ENCODE measurements at places on chromosomes 2 and 18.

DNA sequence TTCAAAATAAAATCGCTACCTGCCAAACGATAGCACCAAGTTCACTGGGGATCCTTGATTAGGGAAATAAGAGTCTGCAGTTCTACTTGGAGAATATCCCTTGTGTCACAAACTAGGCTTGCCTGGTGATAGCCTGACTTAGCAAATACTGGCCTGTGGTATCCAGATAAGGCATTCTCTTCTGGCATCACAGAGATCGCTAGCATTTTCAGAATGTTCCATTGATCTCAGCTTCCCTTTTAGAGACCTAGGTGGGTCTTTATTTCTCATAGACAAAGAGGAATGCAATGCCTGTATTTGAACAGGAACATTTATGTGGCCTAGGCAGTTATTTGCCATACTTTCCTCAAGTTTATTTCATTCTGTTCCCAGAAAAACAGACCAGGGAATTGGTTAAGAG is 349.1 kb downstream of the STK39 start:
- DNase-seq: no peak

GRCh38 chr2:152227969-152228592 is 52.5 kb upstream of the STAM2 start:
- DNase-seq: no peak

DNA sequence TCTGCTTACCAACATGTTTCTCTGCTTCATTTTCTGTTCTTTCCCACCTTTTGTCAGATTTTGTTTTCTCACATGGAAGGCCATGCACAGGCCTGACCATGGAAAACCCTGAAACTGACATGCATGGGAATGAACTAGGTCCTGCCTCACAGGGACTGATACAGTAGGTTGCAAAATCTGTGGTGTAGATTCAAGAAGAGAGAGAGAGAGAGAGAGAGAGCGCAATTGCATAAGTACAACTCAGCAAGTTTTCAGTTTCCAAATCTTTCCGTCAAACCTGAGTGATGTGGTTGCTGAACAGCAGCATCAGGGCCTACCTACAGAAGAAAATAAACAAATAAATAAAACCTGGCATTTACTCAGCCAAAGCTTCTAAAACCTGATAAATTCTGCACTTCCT is 87.5 kb upstream of the RNF152 start:
- DNase-seq: no peak

GRCh38 chr18:67730886-67731285 is 214.4 kb upstream of the DSEL start:
- DNase-seq: no peak

DNA sequence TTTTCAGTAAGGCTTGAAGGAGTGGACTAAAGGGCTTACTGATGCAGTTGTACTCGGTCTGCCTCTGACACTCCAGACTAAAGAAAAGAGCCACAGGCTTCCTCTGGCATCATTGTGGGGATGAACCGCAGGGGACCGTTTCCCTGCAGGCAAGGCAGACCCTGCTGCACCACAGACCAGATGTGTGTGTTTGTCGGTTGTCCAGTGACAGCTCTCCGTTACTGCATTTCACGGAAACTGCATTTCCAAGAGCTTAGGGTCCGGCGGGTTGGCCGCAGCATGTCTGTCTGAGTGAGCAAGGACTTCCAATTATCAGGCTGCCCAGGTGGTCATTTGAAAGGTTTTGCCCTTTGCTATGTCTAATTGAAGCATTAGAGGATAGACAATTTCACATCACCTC is 98.1 kb downstream of the FAM210A start:
- DNase-seq: no peak

DNA sequence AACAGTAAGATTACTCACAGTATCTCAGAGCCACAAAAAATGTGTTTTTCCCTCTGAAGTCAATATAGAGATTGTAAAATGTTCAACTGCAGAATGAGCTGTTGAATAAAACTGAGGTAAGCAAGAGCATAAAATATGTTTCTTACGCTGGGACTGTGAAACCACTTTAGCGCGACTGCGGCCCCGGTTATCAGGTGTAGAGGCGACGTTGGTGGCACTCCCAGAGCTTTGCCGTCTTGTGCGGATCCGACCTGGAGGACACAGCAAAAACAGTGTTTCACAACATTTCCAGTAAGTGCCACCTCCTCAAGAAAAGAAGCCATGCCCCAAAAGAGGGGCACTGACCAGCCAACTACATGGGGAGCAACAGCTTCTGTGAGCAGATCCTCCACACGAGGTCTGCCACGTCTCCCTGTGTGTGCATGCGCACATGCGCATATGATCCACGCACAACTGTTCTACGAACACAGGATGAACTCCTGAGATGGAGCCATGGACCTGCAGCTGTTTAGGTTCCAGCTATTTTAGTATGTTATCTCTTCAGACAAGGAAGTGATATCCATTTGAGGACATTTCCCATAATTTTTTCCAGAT is 100.7 kb upstream of the RNU4ATAC start:
- DNase-seq: no peak

DNA sequence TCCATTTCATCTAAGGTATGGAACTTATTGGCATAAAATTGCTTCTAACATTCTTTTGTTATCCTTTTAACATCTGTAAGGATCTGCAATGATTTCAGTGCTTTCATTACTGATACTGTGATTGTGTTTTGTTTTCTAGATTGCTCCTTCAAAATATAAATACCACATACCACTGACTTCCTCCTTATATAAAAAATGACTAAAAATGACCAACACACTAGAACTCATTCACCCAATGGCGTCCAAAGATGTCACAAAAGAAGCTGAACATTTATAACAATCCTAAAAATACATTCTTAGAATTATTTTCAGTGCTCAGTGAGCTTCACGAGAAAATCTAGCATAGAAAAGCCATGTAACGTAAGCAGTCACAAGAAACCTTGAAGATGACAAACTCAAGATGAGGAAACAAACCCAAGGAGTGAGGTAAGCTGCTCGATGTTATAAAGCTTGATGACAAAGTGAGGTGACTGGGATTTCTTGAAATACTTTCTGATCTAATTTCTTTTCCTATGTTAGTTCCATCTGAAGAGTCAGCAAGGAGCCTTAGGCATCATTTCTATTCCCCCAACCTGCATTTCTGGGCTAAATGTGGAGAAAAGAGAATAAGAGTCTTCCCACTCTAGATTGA is 42.6 kb downstream of the PNO1 start:
- DNase-seq: no peak

DNA sequence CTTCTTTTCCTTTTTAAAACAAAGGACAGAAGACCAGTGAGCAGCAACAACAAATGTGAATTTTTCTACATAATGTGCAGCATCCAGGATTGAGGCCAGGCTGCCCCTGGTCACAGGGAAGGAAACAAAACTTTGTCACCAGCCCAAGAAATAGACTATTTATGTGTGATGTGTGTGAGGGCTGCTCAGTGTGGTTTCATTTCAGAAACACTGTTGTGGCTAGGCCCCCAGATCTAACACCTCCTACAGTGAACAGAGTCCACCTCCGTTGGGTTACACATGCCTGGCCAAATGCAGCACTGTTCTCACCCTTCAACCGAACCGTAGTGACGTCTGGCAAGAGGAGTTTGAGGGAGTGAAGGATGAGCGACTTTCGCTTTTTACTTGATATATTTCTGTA is 146.3 kb upstream of the RIOK3 start:
- DNase-seq: no peak

Data from HuH-7.5 (cell line).